ENCODE measurements at places on chromosomes 5 and 9.

GRCh38 chr9:123645126-123645525 lies 284.8 kb downstream of the DENND1A start:
- DNase-seq = no peak

- DNase-seq = no peak
Observed at GRCh38 chr9:123637945-123638634, 282.1 kb downstream of the CRB2 start.

DNA sequence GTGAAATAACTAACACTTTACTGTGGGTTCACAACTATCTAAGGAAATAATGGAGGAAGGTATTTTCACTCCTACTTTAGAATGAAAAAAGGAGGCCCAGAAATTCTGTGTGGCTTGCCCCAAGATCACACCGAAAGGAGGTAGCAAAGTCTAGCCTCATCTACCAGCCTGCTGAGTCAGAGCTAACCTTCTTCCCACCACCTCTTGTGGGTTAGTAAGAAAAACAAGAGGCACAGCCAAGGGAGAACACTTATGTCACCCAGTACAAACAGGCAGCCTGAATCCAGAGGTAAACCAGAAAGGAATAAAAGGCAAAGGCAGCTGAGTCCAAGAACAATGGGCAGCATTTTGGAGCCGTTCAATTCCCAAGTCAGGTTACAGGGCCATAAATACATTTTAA lies 91.9 kb upstream of the RASEF start:
- no peak for DNase-seq

- DNase-seq = no peak
Observed at GRCh38 chr5:57780306-57780960, 297.8 kb upstream of the ACTBL2 start.

GRCh38 chr9:129458155-129458661 lies 162.7 kb downstream of the C9orf50 start:
- peak; percentile 56 for DNase-seq

GRCh38 chr9:105243015-105243686 lies 1.3 kb upstream of the SLC44A1 start:
- DNase-seq = no peak

DNA sequence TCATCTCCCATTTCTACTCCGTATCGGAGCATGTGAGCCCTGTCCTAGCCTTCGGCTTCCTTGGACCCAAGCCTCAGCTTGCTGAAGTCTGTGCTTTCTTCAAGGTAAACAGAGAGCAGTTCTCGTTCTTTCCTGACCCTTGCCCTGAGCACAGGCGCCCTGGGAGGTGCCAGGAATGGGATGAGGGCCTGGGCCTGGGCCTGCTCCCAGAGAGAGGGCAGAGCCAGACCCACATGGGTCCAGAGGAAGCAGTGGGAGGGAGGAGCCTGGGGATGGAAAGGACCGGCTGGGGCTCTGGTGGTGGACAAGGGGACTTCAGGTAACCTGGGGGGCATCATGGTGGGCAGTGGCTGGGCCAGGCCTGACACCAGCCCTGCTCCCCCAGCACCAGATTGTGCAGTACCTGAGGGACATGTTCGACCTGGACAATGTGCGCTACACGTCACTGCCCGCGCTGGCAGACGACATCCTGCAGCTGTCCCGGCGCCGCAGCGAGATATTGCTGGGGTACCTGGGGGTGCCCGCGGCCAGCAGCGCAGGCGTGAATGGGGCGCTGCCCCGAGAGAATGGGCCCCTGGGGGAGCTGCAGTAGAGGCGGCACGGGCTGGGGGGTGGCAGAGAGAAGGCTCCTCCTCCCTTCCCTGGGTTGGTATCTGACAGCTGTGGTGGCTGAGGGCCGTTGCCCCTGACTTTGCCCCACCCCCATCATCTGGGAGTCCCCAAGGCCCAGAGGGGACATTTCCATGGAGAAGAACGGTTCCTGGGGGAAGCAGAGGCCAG lies 10.9 kb upstream of the DOLPP1 start:
- no peak for DNase-seq

- no peak for DNase-seq
Observed at GRCh38 chr5:146402949-146403348, 44.2 kb upstream of the TCERG1 start.

- no peak for DNase-seq
Observed at GRCh38 chr5:59517926-59518585, 375.5 kb downstream of the PDE4D start.

GRCh38 chr5:41246376-41246775 lies 33.0 kb upstream of the C6 start:
- DNase-seq = no peak

- DNase-seq = no peak
Observed at GRCh38 chr5:149924486-149924885, 20.1 kb downstream of the PDE6A start.
